ENCODE measurements at places on chromosomes 7 and 10.

GRCh38 chr7:155053002-155053401, 17.1 kb upstream of the HTR5A start:
- no peak for DNase-seq

DNA sequence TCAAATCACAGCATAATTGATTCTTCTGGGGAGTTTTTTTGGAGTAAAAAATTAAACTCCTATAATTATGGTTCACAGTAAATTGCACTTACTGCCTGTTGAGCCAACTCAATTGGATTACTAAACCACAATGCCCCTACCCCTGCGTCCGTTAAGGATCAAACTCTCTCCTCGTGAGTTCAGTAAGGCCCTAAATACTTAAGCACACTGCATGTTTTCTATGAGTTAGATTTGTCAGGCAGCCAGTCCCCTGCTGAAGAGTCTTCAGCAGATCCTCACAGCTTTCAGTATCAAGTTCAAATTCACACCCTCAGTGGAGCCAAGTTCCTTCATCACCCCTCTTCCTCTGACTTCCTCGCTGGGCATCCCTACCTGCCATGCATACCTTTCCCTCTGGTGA, 275.0 kb upstream of the BMPER start:
- DNase-seq: no peak

GRCh38 chr7:132270517-132270916, 305.8 kb downstream of the PLXNA4 start:
- no peak for DNase-seq

GRCh38 chr7:157485361-157485831, 148.6 kb downstream of the DNAJB6 start:
- DNase-seq: no peak

DNA sequence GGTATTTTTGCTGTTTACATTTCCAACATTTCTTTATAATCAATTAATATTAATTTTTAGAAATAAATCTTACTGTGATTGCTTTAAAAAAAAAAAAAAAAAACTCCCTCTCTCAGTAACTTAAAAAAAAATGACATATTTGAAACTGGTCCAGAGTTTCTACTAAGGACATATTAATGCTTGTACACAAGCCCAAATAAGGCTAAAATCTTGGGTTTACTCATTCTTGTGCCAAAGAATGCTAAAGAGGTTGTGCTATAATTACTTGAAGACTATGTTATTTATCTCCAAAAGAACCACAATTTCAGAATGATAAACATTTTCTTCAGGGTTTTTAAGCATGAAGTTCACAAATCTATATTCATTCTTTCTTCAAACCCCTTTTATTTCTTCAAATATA, 39.4 kb upstream of the PHF14 start:
- no peak for DNase-seq

- DNase-seq: no peak
Observed at GRCh38 chr10:43123361-43124093, 14.7 kb upstream of the CSGALNACT2 start.

DNA sequence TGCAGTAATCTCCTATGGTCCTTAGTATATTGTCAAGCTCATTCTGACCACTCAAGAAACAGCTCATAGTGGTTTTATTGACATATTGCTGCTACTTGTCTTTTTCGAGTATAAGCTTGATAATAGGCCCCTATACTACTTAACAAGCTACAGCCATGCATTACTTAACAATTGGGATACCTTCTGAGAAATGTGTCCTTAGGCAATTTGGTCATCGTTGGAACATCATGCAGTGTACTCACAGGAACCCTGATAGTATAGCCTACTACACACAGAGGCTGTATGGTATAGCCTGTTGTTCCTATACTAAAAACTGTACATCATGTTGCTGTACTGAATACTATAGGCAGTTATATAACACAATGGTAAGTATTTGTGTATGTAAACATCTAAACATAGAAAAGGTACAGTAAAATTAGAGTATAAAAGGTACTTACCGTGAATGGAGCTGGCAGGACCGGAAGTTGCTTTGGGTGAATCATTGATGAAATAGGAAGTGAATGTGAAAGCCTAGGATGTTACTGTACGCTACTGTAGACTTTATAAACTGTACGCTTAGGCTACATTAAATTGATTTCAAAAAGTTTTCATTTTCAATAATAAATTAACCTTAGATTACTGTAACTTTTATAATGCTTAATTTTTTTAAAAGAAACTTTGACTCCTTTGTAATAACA, 160.9 kb downstream of the LRRC4 start:
- DNase-seq: no peak

- DNase-seq: no peak
Observed at GRCh38 chr10:68151453-68151852, 42.2 kb downstream of the MYPN start.

DNA sequence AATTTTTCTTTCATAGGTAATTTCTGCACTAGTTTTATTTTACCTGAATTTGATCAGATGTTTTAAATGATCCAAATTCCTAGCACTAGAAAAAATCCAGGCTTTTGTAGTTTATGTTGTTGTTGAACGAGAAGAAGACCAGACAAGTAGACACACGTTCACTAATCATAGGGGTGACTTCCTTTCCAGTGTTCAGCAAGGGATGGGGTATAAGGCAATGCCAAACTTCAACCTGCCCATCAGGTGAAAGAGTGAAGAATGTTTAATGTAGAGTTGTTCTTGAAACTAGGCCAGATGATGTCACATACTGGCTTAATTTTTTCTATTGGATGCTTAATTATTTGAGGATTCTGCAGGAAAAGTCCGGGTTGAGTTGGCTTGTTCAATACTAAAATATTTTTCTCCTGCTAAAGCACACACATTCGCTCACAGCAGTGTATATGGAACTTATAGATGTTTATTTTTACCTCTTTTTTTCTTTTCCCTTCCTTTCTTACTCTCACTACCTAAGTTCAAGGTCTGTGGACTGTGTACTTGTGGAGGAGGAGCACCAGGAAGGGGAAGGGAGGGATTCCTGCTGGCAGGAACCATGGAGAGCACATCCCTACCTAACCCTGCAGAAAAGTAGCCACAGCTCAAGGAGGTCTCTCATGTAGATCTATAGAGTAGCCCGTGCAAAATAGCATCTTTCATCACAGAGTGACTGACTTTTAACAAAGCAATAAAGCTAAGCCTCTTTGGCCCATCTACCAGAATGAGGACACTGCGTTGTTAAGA, 23.1 kb upstream of the AKR1E2 start:
- no peak for DNase-seq

DNA sequence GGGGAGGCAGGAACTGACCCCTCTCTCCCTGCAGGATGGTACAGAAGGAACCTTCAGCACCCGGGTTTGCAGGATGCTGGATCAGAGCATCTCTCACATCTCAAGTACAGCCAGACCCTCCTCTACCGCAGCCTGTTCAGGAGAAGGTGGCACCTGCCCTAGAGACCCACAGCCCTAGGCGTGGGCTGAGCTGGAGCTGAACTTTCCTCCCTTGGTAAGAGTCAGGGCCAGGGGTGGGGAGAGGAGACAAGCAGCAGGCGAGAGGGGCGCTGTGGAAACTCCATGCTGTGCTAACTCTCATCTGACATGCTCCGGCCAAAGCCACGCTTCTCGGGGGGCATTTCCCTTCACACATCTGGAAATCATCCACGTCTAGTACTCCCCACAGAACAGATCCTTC, 154.4 kb downstream of the DIP2C start:
- DNase-seq: no peak

DNA sequence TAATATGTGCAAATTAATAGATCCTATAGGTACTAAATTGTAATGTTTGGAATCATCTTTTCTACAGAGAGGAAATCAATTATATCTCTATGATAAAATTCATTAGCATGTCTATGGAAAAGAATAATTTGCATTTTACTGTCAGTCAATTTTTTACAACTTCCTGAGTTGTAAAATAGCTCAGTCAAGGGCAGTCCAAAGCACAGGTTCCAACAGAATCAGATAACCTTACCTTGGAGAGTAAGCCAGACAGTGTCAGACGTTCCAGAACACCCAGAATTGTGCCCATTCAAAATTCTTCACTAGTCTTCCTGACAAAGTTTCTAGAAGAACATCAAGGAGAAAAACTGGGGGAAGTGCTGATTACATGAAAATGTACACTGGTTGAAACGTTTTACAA, 31.1 kb upstream of the IMMP2L start:
- no peak for DNase-seq

- DNase-seq: no peak
Observed at GRCh38 chr7:120993553-120994191, 5.2 kb downstream of the CPED1 start.

DNA sequence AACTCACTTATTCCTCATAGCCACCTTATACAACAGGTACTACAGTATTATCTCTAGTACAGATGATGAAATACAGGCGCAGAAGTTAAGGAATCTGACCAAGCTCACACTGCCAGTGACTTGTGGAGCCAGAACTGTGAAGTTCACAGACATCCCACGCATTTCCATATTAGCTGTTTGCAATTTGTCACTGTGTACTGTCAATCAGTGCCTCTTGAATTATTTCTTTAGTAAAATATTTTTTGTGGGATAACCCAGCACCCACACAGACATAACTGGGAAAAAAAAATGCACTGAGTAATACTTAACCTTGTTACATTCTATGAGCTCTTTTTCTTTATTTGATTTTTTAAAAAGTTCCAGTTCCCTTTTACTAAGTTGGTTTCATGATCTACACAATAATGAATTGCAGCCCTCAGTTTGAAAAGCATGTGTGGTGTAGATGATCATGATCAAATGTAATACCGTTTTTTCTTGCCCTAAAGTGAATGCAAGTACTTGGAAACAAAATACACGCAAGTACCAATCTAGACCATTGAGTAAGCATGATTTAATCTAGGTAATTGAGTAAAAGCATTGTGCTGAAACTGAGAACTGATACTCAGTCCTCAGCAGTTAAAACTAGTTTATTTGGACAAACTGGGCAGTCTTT, 14.1 kb downstream of the CUL1 start:
- no peak for DNase-seq

DNA sequence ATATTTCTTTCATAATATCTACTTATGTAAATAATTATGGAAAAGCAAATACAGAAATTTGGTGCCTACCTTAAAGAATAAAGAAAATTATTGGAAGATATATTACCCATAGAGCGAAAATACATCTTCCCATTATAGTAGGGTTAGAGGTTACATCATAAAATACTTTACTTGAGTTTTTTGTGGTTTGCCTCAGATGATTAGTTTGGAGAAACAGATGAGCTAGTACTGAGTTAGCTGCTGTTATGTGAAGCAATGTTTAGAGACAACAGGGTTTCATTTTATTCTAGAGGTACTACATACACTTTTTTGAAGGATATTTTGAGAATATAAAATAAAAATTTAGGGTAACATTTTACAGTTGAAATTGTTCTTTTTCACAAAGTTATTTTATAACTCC, 2.9 kb upstream of the MLLT10 start:
- DNase-seq: no peak

DNA sequence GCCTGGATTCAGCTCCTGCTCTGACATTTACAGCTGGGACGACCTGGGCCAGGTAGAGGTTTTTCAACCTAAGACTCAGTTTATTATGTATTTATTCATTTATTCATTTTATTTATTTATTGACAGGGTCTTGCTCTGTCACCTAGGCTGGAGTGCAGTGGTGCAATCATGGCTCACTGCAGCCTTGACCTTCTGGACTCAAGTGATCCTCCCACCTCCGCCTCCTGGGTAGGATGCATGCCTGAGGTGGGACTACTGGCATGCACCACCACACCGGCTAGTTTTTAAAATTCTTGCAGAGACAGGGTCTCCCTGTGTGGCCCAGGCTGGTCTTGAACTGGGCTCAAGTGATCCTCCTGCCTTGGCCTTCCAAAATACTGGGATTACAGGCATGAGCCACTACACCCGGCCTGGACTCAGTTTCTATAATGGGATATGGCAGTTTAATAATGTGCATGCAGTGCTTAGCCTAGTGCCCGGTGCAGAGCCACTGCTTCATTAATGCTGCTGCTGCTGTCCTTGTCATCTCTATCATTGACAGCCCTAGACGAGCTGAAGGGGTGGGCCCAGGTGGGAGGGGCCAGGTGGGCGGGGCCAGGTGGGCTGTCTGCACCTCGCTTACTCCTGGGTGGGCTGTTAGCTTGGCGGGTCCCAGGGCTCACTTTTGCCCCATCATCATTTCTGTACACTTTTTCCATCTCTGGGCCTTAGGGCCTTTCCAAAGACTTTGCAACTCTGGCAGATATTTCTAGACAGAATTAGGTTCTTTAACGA, 92.6 kb downstream of the LHPP start:
- no peak for DNase-seq

DNA sequence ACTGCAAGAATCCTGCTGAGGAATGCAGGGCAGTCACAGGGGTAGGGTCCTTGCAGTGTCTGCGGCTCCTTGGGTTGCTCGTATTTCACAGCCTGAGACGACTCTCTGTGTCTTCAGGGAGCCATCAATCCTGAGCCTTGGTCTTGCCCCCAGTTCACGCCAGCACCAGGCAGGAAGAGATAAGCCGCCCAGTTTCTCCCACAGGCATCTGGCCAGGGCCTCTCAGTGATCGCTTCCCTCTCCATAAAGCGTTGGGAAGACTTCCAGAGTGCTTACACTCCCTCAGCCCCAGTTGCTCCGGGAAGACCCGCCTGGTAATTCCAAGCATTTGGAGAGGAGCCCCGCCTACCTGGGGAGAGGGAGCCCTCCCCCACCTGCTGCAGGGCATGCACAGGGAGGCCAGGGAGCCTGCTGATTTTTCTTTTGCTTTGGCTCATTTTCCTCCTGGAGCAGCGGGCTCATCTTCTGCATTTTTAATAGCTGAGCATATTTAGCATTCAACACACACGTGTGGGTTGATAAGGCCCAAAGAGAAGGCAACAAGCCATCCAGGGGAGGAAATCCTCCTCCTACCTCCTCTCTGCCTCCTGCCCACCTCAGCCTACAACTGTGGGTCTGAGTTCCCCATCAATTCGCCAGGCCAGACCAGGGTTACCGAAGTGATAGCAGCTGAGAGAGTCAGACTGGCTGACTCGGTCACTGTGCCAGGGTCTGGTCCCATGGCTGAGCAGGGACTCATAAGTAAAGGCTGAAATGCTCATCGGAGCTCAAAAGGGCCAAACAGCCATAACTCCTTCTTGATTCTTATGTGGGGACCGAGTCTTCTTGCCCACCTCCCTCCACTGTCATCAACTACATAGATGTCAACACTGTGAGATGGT, 74.4 kb upstream of the EFCAB10 start:
- DNase-seq: no peak

- no peak for DNase-seq
Observed at GRCh38 chr10:133397938-133398337, 4.0 kb downstream of the MTG1 start.

- DNase-seq: no peak
Observed at GRCh38 chr7:102064361-102065025, 222.2 kb upstream of the SH2B2 start.

DNA sequence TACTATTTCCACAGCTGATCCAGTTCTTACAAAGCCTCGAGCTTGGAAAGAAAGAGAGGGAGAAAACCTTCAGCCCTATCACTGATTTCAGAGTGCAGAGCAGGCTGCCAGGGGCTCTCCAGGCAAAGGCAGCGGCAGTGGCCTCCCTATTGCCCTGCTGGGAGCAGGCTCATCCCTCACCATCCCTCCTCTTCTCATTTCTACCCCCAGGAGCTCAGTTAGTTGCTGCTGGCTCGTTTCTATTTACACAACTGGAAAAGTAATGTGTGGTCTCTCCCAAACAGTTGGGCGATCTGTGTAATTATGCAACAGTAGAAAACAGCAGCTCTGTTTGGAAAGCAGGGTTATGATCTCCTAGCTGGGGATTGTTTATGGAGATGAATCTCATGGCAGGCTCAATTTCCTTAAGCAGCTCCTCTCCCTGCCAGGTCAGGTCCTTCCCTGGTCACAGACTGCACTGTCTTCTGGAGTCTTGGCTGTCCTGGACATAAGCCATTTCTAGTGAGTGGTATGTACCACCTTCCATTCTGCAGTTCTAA, 28.7 kb upstream of the TNS3 start:
- DNase-seq: no peak

- DNase-seq: no peak
Observed at GRCh38 chr10:52653263-52653909, 119.2 kb downstream of the MBL2 start.
